SK-N-DZ (cell line): ENCODE measurements at places on chromosomes 12 and 14.

GRCh38 chr12:54173906-54174471, 14.8 kb downstream of the SMUG1 start:
- DNase-seq: no peak

DNA sequence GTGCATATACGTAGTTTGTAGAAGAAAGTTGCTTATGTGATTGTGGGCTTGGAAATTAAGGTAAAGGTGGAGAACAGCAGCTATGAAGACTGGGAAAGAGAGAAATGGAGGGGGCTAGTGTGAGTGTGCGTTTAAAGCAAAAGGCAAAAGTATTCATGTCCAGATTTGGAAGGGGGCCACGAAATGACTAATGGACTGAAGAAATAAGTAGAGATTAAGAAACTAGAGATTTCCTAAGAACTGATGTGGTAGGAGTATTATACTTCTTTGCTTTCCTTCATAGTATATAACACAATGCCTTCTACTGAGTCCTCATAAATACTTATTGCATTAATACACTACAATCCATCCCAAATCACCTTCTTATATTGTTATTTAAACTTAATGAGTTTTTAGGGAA, 298.6 kb upstream of the NOVA1 start:
- DNase-seq: no peak

DNA sequence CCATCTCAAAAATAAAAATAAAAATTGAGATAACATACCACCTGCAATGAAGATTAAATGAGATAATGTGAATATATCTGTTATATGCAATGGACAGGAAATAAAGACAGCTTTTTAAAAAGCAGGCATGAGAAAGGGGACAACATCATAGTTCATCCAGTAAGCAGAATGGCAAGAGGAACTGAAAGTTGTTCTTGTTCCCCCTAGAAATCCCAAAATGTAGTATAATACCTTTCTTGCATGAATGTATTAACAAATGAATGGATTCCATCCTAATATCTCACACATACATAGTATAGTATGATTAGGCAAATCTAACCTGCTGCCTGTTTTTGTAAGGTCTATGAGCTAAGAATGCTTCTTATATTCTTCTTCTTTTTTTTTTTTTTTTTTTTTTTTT, 31.4 kb downstream of the FGD6 start:
- DNase-seq: no peak

GRCh38 chr12:100189636-100190394, 10.8 kb upstream of the ACTR6 start:
- DNase-seq: no peak

GRCh38 chr14:81849714-81850113, 316.1 kb upstream of the SEL1L start:
- no peak for DNase-seq

DNA sequence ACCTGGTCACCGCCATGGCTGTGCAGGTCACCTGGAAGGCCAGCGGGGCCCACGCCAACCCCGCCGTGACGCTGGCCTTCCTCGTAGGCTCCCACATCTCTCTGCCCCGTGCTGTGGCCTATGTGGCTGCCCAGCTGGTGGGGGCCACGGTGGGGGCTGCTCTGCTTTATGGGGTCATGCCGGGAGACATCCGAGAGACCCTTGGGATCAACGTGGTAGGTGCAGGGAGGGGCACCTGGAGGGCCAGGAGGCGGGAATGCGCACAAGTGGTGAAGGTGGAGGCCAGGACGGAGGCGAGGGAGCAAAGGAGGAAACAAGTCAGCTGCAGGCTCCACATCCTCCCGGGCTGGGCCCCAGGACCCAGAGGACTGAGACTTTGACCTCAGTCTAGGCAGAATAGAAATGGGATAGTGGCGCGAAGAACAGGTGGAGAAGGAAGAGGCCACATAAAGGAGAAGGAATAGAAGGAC, 649 bp downstream of the AQP6 start:
- no peak for DNase-seq

DNA sequence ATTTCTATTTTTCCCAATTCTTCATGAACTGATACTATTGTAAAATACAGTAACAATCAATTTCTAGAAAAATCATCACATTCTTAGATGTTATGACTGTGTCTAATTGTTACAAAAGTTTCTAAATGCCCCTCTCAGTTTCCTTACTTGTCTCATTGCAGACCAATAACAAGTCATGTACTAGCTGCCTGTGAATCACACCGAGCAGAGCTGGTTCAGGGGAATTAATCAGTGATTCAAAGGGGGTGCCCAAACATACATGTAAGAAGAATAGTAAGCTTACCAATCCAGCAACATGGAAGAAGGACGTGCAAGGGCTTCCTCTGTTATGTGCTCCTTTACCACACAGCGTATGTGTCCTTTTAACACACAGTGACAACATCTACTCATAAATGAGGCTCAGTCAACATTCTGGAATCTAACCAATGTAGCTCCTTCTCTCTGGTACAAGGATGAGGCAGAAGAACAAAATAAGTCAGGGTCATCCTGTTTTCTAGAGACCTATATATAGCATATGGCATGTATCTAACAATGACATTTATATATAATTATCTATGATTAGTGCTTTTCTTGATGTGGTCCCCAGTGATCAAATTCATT, 126.4 kb downstream of the SCN8A start:
- DNase-seq: no peak

DNA sequence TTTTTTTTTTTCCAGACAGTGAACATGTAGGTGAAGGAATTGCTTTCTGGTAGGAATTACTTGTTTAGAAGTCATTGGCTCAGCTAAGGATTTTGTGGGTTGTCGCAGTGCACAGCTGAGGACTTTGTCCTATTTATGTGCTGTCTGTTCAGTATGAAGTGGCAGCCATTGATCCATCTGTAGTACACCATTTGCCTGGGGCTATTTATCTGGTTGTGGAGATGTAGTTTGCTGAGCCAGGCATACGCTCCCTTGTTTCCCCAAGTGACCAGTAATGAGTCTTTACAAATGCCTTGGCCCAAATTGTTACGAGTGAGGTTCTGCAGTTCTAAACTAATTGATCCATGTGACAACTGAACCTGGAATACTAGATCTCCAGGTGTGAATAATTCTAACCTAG, 140.1 kb downstream of the NRXN3 start:
- no peak for DNase-seq

DNA sequence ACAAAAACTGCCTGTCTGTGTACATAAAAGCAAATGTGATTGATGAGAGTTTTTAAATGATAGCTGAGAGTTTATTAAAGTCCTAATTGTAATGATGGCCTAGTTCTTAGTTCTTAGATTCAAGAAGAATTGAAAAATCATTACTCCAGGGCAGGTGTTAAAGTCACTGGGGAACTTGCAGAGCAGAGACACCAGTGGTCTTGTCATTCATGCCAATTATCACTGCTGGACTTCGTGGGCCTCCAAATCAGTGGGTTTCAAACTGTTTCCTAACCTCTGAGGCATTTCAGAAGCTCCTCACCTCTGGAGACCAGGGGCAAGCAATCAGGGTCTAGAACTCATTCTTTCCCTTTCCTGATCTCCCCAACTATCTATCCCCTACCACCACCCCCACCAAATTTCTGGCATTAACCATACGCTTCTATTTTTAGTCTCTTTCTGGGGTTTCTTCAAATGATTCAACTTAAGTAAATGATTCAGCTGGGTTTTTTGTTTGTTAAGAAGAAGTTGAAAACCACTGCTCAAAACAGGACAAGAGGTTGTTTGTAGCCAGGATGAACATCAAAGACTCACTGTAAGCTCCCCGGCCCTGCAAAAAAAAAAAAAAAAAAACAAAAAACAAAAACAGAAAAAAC, 80.1 kb downstream of the CEP83 start:
- no peak for DNase-seq

DNA sequence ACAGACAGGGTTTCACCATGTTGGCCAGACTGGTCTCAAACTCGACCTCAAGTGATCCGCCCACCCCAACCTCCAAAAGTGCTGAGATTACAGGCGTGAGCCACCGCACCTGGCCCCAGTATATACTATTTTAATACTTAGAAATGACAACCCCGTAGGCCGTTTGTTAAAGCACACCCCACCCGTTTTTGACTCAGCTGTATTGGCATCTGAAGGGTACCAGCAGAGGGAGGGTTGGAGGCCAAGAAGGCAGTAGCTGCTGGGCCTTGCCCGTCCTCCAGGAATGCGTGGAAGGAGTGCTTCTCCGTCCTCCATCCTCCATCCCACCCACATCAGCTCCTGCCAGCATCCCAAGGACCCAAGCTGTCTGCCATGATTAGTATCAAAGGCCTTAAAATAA, 6.3 kb upstream of the NIN start:
- DNase-seq: no peak

DNA sequence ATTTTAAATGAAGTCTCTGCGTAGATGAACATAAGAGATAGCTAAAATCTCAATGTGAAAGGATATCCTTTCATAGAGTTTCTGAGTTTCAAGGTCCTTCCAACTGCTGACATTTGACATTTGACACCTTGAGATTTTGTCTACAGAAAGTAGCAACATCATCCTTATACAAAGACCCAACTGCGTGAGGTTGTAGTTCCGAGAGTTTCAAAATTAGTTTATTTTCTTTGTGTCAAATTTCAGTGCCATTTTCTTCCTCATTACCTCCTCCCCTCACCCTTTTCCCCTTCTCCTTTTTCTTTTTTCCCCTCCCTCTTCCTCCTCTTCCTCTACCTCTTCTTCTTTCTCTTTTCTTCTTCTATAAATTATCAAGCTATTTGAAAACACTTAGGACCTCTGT, 26.9 kb upstream of the BATF start:
- no peak for DNase-seq

DNA sequence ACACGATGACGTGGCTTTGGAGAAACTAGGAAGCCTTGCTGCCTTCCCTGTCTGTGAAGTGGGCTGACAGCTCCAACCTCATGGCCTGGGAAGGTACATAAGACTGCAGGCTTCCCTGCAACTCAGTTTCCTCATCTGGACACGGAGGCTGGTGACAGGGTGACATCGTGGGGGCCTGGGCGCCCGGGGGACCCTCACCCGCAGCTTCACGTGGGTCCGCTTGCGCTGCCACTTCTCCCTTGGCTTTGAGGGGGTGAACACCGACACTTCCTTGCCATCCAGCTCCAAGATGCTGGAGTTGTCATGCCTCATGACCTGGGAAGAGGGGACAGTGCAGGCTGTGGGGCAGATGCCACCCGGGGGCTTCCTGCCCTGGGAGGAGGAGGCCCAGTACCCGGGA, 7.6 kb downstream of the ARL6IP4 start:
- DNase-seq: no peak

GRCh38 chr12:85016413-85016812, 19.7 kb downstream of the TSPAN19 start:
- DNase-seq: no peak

GRCh38 chr14:29264865-29265264, 498.3 kb downstream of the FOXG1 start:
- DNase-seq: no peak

- no peak for DNase-seq
Observed at GRCh38 chr14:100904307-100905087, 975 bp upstream of the RTL1 start.

DNA sequence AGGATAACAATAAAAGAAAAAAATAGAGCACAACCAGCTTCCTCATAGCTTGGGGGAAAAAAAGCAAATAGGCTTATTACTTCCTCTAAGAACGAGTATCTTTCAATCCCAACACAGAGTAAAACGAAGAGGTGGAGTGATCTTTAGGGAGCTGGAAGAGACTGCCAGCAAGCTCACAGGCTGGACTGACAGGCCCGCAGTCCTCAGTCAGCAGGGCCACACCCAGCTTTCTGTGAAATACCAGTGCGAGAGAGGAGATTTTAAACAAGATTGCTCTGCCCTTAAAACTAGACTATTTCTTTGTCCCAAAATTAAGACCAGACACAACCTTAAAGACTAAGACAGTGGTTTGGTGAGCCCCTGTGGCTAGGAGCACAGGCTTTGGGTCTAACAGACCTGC, 32.9 kb downstream of the SETD3 start:
- no peak for DNase-seq

- no peak for DNase-seq
Observed at GRCh38 chr14:26761532-26761931, 163.7 kb upstream of the NOVA1 start.

- DNase-seq: peak; percentile 73
Observed at GRCh38 chr12:40647651-40648050, 44.6 kb upstream of the CNTN1 start.

GRCh38 chr14:61489512-61489911, 168.1 kb downstream of the PRKCH start:
- no peak for DNase-seq

GRCh38 chr12:128312661-128313060, 45.7 kb downstream of the TMEM132C start:
- DNase-seq: peak; percentile 38

GRCh38 chr12:105613887-105614286, 283.4 kb downstream of the C12orf75 start:
- DNase-seq: no peak

DNA sequence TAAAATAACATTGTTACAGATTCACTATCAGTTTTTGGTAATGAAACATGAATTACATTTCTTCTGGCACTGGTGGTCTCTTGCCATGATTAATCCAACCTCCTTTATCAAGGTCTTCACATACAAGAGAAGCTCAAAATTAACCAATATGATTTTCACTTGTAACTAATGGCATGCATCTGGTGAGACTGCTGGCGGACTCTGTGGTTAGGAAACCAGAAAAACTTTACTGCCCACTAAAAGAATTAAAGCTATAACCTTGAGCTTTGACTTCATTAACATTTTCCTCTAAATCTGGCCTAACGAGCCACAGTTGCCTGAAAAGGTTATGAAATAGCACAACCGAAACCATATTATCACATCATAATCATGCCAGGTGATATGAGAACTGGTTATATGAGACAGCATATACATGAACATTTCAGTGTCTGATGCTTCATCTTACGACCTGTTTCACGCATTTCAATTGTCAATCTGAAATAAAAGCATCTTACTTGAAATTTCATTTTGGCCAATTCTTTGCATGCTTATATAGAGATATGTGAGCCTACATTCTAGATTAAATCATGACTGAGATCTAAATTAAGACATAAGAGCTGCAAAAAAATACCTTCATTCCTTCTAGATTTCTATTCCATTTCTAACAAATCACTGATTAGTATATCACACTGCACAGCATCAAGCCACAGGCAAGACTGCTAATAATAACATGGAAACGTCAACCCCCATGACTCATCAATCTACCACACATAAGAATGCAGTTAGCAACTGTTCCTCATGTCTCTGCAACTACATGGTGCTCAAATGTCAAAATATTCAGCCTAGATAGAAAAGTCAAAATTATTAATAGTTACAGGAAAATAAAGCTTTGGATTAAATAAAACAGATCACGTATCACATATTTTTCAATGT, 89.3 kb downstream of the OSBPL8 start:
- DNase-seq: no peak

- DNase-seq: no peak
Observed at GRCh38 chr12:94169495-94169894, 21.1 kb downstream of the PLXNC1 start.

- no peak for DNase-seq
Observed at GRCh38 chr12:97342130-97342529, 120.5 kb upstream of the RMST start.

- no peak for DNase-seq
Observed at GRCh38 chr14:24802236-24802635, 168.2 kb upstream of the GZMB start.

GRCh38 chr12:125249066-125249824, 184.0 kb downstream of the AACS start:
- no peak for DNase-seq

GRCh38 chr12:92290350-92290695, 144.7 kb upstream of the BTG1 start:
- no peak for DNase-seq
